ENCODE measurements at places on chromosomes 3 and 15.

- DNase-seq, result no peak
Measured at GRCh38 chr3:56775445-56775837, 26.3 kb downstream of the ARHGEF3 start.

DNA sequence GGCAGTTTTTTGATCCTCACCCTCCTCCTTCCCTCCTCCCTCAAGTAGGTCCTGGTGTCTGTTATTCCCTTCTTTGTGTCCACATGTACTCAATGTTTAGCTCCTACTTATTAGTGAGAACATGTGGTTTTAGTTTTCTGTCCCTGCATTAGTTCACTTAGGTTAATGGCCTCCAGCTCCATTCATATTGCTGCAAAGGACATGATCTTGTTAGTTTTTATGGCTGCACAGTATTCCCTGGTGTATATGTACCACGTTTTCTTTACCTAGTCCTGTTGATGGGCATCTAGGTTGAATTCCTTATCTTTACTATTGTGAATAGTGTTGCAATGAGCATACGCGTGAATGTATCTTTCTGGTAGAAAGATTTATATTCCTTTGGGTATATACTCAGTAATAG, 61.7 kb upstream of the FGF7 start:
- DNase-seq, result no peak

- no peak for DNase-seq
Measured at GRCh38 chr3:95082191-95082590, 1019.3 kb downstream of the NSUN3 start.

DNA sequence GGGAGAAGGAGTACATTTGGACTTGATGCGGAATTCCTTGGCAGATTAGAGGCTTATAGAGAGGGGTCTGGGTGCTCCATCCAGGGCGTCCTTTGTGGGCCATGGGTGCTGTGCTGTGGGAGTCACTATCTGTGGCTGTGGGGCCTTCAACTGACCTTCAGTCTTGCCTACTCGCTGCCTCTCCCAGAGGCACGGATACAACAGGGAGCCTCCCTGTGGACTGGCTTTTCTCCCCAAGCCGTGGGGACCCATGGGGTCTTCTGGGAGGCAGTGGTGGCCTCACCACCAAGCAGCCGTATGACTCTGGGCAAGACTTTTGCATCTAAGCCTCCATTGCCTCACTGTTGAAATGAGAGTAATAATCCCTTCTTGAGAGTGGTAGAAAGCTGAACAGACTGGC, 83.9 kb downstream of the PDCD6IP start:
- no peak for DNase-seq

DNA sequence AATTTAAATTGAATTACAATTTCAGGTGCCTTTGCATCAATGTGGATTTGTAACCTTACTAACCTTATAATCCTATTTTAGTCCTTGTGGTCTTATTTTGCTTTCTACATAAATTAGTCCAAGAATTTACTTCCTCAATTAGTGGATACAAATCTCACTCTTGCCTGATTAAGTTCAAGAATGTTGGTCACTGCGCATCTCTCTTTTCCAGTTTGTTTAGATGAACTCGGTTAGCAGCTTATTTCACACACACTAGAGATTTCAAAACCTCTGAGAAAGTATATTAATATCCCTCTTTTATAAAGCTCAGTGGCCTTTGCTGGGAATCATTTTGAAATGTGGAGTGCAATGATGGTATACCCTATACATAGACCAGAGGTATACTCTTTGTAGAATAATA, 243.4 kb downstream of the DTWD1 start:
- DNase-seq, result no peak

DNA sequence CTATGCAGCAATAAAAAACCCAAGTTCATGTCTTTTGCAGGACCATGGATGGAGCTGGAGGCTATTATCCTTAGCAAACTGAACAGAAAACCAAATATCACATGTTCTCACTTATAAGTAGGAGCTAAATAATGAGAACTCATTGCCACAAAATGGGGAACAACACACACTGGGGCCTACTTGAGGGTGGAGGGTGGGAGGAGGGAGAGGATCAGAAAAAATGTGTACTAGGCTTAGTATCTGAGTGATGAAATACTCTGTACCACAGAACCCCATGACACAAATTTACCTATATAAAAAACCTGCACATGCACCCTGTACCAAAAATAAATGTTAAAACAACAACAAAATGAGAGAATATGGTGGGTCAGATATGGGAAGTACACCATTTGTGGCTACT, 49.6 kb upstream of the AADACL2 start:
- no peak for DNase-seq

- DNase-seq, result no peak
Measured at GRCh38 chr15:74253211-74253921, 17.2 kb downstream of the CCDC33 start.

- DNase-seq, result peak; percentile 98
Measured at GRCh38 chr3:194270627-194271459, 80.3 kb downstream of the CPN2 start.

DNA sequence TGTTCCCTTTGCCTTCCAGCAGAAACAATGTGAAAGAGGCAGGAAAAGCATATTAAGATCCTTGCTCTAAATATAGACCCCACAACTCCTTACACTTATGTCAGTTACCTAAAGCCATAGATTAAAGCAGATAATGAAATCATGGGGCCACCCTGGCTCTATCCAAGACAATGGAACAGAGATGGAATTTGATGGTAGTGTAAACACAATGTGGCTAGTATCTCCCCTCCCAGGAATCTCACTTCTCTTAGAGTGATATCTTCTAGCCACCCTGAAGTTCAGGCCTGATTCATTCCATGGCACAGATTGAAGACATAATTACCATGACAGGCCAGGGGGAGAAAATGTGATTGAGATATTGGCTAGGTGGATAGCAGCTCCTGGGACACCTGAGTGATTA, 32.6 kb downstream of the GALNT15 start:
- DNase-seq, result no peak

DNA sequence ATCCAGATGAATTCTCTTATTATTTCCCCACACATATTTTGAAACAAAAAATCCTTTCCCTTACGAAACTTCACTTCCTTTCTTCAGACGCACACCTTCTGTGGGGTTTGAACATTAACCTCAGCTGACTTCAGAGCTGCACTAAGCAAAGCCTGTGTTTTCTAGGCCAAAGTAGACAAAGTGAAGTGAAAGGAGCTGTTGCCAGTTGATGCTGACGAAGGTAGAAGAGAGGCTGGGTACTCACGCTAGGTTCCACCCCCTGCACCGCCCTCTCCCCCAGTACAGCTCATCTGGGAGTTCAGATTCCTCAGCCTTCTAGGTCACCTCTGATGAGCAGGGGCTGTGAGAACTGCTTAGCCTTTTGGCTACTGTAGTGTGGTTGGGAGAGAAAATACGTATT, 24.1 kb downstream of the DUT start:
- no peak for DNase-seq

DNA sequence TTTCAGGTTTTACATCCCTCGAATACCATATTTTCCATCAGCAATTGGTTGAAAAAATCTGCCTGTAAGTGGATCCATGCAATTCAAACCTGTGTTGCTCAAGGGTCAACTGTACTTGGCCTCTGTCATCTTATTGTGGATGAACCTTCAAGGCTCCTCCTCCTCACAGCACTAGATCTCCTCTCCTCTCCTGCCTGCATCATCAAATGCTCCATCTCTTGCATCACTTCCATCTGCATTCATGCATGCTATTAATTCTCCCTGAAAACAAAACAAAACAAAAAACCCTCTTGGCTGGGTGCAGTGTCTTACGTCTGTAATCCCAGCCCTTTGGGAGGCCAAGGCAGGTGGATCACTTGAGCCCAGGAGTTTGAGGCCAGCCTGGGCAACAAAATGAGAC, 10.1 kb downstream of the BCL2L10 start:
- DNase-seq, result no peak

GRCh38 chr3:126367316-126367805, 10.2 kb upstream of the KLF15 start:
- no peak for DNase-seq

- peak; percentile 71 for DNase-seq
Measured at GRCh38 chr15:41794081-41794480, 19.8 kb downstream of the MAPKBP1 start.
